SIG-M5 (cell line): ENCODE measurements at places on chromosomes 1 and 21.

GRCh38 chr21:46393451-46393940, 65.2 kb upstream of the DIP2A start:
- DNase-seq, result no peak

- DNase-seq, result no peak
These were observed 221.1 kb upstream of the PBX1 start for GRCh38 chr1:164337885-164338284.

DNA sequence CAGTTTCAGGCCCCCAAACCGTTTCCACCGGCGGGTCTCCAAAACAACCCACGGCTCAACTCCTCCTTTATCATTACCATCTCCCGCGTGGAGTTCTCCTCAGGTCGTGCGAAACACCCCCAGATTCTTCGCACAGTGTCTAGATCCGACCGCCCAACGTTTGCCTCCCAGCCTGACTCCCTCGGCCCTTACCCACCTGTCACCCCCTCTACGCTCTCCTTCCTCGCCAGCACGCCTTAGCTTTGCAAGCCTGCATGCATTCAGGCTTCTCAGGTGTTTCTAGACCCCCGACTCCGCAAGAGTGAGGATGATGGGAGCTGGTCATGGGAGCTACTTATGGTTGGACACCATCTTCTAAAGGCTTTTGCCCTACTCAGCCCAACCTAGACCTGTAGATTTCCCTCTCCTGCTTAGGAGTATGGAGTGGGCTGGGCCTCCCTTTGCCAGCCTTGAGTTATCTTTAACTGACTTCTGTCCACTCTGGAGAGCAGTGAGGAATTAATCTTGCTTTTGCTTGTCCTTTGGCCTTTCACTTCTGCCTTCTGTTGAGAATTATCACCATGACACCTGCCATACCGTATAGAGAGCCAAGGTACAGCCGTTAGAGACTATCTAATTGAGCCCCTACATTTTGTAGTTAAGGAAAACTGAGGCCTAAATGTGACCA, 865 bp downstream of the ATP5IF1 start:
- DNase-seq, result no peak

- DNase-seq, result no peak
These were observed 8.5 kb downstream of the SOAT1 start for GRCh38 chr1:179302070-179302469.

GRCh38 chr1:73980324-73981040, 217.5 kb downstream of the LRRIQ3 start:
- DNase-seq, result no peak

DNA sequence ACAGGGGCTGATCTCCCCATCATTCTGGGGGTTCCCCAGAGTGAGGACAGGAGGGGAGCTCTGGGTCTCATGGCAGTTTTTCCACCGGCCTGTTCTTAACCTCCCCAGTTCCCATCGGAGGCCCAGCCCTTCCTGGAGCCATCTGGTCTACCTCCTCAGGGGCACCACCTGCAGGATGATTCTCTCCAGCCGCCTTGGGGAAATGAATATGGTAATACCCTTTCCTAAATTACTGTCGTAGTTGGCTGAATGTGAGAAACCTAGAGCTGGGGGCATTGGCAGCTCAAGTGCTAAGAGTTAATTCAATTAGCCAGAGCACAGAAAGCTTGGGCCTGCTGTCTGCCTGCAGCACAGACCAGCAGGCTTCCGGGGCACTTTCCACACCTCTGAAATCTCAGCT, 64.9 kb downstream of the TAS1R2 start:
- DNase-seq, result no peak

DNA sequence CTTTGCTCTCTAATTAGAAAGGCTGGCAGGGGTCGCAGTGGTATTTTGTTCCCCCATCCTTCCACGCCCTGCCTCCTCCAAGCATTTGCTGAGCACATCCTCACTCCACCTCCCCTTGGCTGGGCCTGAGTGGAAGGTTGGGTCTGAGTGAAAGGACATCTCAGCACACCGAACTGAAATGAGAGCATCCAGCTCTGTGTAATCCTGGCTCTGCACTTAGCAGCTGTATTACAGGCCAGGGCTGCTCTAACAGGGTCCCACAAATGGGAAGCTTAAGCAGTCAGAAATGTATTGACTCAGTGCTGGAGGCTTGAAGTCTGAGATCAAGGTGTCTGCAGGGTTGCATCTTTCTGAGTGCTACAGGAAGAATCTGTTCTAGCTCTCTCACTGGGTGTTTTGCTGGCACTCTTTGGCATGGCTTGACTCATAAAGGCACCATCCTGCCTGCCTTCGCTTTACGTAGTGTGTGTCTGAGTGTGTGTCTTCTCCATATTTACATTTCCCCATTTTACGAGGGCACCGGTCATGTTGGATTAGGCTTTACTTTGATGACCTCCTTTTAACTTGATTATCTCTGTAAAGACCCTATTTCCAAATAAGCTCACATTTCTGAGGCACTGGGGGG, 48.5 kb upstream of the IGSF21 start:
- DNase-seq, result no peak

- DNase-seq, result no peak
These were observed 235.2 kb downstream of the FGGY start for GRCh38 chr1:59532102-59532501.

DNA sequence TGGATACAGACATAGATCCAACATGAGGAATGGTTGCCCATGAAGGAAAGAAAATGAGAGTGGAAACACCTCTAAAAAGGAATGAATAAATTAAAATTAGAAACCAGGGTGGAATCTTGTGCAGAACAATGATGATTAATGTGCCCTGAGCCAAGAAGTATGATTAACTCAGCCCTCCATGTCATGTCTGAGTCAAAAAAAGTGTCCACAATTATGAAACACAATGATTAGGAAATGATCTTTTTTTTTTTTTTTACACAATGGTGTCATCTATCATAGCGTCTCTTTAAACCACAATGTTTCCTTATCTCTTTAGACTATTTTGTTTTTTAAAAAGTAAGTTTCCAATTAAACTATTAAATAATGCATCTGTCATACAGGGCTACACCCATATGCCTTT, 78.9 kb upstream of the RAB4A start:
- DNase-seq, result peak; percentile 21

GRCh38 chr1:205843036-205843859, 6.7 kb downstream of the PM20D1 start:
- DNase-seq, result no peak
